ENCODE measurements at places on chromosomes 16 and 17.

- DNase-seq, result no peak
Measured at GRCh38 chr16:57324749-57325148, 33.8 kb upstream of the CCL22 start.

GRCh38 chr17:51214920-51215319 is 44.9 kb downstream of the MBTD1 start:
- DNase-seq, result no peak

- no peak for DNase-seq
Measured at GRCh38 chr17:76996741-76997694, 128.8 kb downstream of the MGAT5B start.

DNA sequence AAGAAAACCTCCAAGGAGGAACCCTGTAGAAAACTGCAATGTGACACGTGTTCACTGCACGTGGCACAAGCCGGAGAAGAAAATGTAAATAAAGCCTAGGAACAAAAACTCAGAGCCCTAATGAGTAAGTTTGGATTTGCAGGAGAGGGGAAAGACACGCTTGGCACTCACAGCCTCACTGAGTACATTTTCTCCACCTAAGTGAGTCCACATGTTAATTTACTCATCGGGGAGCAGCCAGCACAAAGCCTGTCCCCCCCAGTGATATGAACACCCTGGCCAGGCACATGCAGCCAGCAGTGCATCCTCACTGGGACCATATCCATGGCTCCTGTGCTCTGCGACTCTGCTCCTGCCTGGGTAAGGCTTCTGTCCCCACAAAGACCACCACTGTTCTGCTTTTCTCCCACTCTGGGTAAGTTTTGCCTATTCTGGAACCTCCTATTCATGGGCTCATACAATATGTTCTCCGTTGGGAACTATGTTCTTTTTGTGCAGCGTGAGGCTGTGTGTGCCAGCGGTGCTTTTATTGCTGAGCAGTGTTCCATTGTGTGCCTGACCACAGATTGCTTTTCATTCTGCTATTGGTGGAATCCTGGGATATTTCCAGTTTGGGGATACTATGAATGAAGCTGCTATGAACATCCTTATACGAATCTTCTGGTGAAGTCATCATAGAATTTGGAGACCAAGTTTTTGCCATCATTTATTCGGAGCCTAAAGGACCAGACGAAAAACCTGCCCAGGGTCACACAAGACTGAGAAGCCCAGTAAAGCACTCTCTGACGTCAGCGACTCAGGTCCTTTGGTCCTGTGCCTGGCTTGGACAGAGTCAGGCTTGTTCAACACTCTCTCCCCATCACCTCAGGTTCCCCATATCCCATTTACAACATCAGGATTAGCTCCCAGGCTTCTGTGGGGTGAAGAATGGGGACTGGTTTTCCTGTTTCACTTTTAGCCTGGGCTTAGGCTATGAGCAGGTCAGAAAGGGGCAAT is 53.3 kb downstream of the RNF112 start:
- DNase-seq, result no peak

- DNase-seq, result no peak
Measured at GRCh38 chr17:79136596-79136995, 62.0 kb downstream of the ENGASE start.

DNA sequence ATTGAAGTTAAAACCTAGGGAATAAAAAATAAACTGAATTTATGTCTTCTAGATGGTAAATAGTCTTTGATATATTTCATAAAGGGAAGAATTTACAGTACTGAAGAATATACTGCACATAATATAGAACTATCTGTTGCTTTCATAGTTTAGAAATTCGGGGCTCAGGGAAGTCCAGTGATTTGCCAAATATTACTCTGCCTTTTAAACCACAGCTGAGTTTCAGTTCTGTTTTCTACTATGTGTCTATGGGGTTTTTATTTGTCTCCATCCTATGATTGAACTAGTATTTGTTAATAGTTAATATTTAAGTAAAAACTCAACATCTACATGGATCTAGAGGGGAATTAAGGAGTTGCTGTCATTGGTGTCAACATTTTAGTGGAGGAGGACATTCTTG is 715.0 kb upstream of the CDH8 start:
- DNase-seq, result no peak

DNA sequence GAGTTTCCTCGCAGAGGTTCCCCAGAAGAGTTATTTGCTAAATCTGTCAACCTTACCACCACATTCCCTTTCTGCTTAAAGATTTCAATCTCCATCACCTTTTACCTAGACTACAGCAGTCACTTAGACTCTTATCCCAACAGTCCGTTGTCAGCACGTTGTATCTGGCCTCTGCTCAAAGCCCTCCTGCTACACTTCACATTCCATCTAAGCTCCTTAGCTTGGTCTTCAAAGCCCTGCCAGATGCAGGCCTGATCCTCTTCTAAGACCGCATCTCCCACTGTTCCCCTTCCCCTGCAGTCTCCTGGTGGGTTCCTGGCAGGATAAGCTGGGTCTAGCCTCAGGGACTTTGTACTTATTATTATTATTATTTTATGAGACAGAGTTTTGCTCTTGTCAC is 10.3 kb upstream of the SRCAP start:
- no peak for DNase-seq

DNA sequence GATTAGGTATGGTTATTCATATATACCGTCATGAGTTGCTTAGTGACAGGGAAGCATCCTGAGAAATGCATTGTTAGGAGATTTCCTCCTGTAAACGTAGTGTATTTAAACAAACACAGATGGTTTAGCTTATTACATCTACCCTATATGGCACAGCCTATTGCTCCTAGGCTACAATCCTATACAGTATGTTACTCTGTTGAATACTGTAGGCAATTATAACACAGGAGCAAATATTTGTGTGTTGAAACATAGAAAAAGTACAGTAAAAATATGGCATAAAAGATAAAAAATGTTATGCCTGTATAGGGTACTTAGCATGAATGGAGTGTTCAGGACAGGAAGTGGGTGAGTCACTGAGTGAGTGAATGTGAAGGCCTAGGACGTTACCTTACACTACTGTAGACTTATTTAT is 157.7 kb downstream of the CDH11 start:
- no peak for DNase-seq

- DNase-seq, result no peak
Measured at GRCh38 chr16:64823481-64824075, 298.3 kb downstream of the CDH11 start.

DNA sequence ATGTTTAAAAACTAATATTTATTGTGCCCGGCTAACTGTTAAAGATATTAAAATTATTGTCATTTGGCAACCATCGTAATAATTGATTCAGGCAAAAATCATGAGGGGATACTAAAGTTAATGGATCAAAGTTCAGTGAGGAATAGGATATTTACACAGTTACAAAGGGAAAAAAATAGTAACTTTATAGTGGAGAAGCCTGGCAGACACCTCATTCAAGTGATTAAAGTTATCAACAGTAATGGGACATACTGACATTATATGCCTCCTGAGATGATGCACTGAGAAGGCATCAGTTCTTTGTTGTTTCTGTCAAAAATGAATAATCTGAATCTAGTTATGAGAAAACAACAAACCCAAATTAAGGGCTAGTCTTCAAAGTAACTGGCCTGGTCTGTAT is 77.1 kb downstream of the NLK start:
- DNase-seq, result no peak

DNA sequence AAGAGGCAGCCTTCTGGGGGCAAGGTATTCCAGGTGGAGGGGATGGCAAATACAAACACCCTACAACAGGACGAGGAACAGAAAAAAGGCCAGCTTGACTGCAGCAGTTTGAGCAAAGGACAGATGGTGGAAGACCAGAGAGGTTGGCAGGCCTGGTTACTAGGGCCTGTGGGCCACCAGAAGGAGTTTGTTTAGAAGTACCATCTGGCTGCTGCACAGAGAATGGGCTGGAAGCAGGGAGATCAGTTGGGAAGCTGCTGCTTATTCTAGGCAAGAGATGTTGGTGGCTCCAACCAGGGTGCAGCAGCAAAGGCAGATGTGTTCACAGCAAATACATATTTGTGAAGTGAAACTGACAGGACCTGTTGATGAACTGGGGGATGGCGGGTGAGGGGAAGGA is 2.9 kb upstream of the YPEL2 start:
- DNase-seq, result no peak

- DNase-seq, result no peak
Measured at GRCh38 chr17:67672592-67673335, 45.0 kb upstream of the NOL11 start.

DNA sequence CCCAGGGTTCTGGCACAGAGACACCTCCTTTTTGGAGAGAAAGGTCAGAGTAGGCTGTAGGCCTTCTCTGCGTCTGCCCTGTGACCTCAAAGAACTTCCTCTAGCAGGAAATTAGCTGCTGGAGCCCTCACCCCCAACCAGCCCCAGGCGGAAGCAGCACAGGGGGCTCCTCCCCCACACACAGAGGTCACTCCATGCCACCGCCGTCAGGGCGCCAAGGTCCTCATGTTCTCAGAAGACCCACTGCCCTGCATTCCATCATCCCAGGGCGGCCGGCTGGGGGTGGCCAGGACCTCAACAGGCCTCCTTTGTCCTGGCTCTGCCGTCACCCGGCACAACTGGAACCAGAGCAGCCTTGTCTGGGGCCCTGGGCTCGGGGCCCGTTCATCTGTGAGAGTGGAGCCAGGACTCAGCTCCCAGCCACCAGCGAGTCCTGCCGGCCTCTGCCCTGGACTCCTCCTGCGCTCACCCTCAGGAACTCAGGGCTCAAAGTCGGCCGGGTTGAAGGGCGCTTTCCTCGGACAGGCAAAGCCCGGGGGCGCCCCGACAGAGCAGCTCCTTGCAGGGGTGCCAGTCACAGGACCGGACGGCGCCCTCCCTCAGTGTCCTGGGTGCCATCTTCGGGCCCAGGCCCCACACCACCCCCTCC is 1.2 kb downstream of the TMC6 start:
- no peak for DNase-seq

- DNase-seq, result no peak
Measured at GRCh38 chr17:44314031-44314430, 5.6 kb downstream of the RUNDC3A start.

GRCh38 chr16:23670137-23670776 is 8.4 kb upstream of the PLK1 start:
- DNase-seq, result no peak

DNA sequence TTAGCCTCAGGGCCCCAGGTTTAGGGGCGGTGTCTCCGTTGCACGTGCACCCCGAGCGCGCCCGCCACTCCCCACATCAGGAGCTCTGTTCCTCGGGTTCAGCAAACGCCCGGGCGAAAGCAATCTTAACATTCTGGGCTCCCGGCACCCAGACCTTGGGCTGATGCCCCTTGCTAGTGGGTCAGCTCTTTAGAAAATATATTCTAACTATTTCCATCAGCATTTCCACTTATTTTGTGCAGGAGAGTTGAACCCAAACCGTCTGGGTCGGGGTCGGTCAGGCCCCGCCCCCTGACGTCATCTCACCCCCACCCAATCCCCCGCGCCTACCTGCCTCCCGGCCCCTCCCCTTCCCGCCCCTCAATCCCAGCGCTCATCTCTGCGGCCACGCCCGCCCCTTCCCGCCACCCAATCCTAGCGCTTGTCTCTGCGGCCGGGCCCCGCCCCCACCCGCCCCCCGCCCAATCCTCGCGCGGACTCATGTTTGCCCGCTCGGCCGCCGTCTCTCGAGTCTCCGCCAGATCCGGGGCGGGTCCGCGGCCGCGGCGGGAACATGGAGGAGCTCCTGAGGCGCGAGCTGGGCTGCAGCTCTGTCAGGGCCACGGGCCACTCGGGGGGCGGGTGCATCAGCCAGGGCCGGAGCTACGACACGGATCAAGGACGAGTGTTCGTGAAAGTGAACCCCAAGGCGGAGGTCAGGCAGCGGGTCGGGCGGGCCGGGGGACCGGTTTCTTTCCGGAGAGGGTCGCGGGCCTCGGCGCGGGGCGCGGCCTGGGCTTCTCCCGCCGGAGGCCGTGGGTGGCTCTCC is at the start of gene FN3KRP:
FN3KRP (plus strand) TSS at position 504 of the 808 bp plus-strand sequence; CDS start at position 554, 50 bp downstream.
- DNase-seq, result peak; percentile 89

- DNase-seq, result no peak
Measured at GRCh38 chr16:24846548-24847357, 990 bp downstream of the SLC5A11 start.

- no peak for DNase-seq
Measured at GRCh38 chr17:28725660-28726225, 290 bp downstream of the TLCD1 start.

GRCh38 chr17:10776381-10776780 is 27.5 kb downstream of the TMEM238L start:
- DNase-seq, result no peak

DNA sequence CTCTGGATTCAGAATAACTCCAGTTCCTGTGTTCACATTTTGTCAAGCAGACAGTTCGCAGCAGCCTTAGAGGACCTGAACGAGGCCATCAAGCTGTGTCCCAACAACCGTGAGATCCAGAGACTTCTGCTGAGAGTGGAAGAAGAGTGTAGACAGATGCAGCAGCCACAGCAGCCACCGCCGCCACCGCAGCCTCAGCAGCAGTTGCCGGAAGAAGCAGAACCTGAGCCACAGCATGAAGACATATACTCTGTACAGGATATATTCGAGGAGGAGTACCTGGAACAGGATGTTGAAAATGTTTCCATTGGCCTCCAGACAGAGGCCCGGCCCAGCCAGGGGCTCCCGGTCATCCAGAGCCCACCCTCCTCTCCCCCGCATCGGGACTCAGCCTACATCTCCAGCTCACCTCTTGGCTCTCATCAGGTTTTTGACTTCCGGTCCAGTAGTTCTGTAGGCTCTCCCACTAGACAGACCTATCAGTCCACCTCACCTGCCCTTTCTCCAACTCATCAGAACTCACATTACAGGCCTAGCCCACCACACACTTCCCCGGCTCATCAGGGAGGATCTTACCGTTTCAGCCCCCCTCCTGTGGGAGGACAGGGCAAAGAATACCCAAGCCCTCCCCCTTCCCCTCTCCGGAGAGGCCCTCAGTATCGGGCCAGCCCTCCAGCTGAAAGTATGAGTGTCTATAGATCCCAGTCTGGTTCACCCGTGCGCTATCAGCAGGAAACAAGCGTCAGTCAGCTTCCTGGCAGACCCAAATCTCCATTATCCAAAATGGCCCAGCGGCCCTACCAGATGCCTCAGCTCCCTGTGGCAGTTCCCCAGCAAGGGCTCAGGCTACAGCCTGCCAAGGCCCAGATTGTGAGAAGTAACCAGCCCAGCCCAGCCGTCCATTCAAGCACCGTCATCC is 25.9 kb downstream of the CYB561 start:
- DNase-seq, result no peak

Data from stimulated activated CD8-positive, alpha-beta memory T cell treated with anti-CD3 and anti-CD28 coated beads, Interleukin-15, amount 100 ng/mL, for 4 hours (primary cell).